GM23338 (cell line): ENCODE measurements at places on chromosomes 2 and 18. TPM values are rescaled to one million over a fixed set of nuclear protein-coding genes. Genes with fewer than 3 reads are reported as not detected.
A peak's percentile ranks its signal among the peaks of the same experiment; 100 is the strongest.

- H3K27ac ChIP-seq = no peak overlapping the region
- no peaks in the 10 kb centered on the region for H3K36me3 ChIP-seq
- H3K27me3 ChIP-seq = no peaks in the 10 kb centered on the region
- H3K4me1 ChIP-seq = no peaks in the 10 kb centered on the region
Measured at GRCh38 chr2:148475626-148476025, 168.9 kb upstream of the EPC2 start.

DNA sequence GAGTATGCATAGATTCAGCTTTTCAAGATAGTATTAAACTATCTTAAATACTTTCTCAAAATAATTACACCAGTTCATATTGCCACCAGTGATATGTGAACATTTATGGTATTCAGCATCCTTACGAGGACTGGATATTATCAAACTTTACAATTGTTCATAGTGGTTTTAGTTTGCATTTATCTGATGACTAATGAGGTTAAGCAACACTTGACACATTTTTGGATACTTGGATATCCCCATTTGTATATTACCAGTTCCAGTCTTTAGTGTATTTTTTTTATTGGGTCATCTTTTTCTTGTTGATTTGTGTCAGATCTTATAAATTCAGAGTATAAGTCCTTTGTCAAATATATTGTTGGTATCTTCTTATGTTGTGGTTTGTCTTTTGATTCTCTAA, 128.4 kb downstream of the ASXL3 start:
- no peaks in the 10 kb centered on the region for H3K36me3 ChIP-seq
- DNase-seq = no peak
- H3K27ac ChIP-seq = no peak overlapping the region

GRCh38 chr2:22907330-22907729, 477.6 kb upstream of the KLHL29 start:
- DNase-seq = no peak
- H3K4me1 ChIP-seq = peaks cover 2% of the 10 kb centered on the region; the same call in 1 of the 2 replicates
- H3K36me3 ChIP-seq = no peaks in the 10 kb centered on the region

DNA sequence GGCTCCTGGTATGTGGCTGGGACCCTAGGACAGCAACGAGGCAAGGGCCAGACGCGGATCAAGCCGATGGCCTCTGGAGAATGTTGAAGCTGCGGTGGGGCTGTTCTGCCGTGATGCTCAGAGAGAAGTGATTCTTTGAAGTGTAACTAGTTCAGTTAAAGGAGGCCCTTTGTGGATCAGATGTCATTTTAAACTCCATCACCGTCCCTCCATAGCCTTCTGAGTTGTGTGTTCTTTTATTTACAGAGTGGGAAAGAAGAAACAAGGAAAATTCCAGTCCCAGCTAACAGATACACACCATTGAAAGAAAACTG, 403 bp downstream of the PNO1 start:
- H3K4me3 ChIP-seq = peak overlapping the region; percentile 76
- peaks cover 29% of the 10 kb centered on the region for H3K36me3 ChIP-seq
- no peak for DNase-seq
- H3K27me3 ChIP-seq = no peaks in the 10 kb centered on the region
- peaks cover 5% of the 10 kb centered on the region; the same call in 1 of the 2 replicates for H3K4me1 ChIP-seq

GRCh38 chr2:31080361-31080760, 57.9 kb downstream of the GALNT14 start:
- H3K27me3 ChIP-seq = no peaks in the 10 kb centered on the region
- peaks cover 6% of the 10 kb centered on the region for H3K4me1 ChIP-seq
- no peaks in the 10 kb centered on the region for H3K36me3 ChIP-seq

- H3K27me3 ChIP-seq = no peaks in the 10 kb centered on the region
- no peak for DNase-seq
- no peaks in the 10 kb centered on the region for H3K36me3 ChIP-seq
- H3K4me3 ChIP-seq = no peak overlapping the region
- H3K27ac ChIP-seq = no peak overlapping the region
Measured at GRCh38 chr2:187936228-187936627, 355.4 kb upstream of the GULP1 start.

DNA sequence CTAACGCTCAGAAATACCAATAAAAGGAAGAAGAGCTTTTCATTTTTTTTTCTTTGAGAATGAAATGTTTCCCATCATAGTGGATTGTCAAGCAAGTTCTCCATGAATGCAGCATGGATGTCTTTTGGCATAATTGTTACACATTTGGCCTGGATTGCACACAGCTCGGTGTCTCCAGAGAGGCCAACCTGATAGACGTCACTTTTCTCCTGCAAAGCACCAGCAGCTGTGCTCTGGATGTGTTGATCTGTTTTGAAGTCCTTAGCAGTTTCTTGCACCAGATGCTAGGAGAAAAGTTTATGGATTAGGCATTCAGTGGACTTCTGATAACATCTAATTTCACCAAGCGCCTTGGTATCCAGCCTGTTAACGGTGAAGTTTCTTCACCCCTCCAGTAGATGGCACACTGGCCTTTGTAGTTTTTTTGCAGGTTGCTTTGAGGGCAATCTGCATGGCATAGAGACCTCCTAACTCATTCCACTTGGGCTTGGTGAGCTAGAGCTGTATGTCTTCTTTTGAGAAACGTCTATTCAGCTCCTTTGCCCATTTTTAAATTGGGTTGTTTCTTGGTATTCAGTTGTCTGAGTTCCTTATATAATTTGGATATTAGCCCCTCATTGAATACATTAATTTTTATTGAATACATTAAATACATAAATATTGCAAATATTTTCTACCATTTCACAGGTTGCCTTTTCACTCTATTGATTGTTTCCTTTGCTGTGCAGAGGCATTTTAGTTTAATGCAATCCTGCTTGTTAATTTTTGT, 59.7 kb downstream of the PTH2R start:
- peak; percentile 90 for DNase-seq
- no peaks in the 10 kb centered on the region for H3K36me3 ChIP-seq
- H3K27me3 ChIP-seq = peaks cover 31% of the 10 kb centered on the region

- H3K27ac ChIP-seq = no peak overlapping the region
- no peak for DNase-seq
- H3K4me3 ChIP-seq = no peak overlapping the region
- H3K27me3 ChIP-seq = no peaks in the 10 kb centered on the region
- no peaks in the 10 kb centered on the region for H3K4me1 ChIP-seq
- H3K36me3 ChIP-seq = no peaks in the 10 kb centered on the region
Measured at GRCh38 chr2:237932731-237933131, 34.1 kb upstream of the UBE2F start.

GRCh38 chr2:55986700-55987440, 63.3 kb upstream of the EFEMP1 start:
- no peak overlapping the region for H3K27ac ChIP-seq
- H3K36me3 ChIP-seq = no peaks in the 10 kb centered on the region
- H3K27me3 ChIP-seq = no peaks in the 10 kb centered on the region

DNA sequence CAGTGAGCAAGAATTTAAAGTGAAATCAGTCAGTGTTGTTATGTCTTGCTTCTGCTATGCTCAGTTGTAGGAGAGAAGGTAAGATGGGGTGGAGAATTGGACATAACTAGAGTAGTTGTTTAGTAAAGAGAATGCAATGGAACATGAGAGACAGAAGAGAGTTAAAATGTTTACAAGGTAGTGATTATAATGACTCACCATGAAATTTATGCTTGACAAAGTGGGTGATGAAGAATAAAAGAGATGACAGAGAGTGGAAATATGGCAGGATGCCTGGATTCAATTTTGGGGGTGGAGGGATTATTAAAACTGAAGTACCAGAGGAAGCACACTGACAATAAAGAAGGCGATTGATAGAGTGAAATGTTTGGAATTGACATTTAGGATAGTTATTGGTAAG, 10.6 kb downstream of the SCG2 start:
- no peak for DNase-seq
- no peak overlapping the region for H3K4me3 ChIP-seq
- H3K4me1 ChIP-seq = peaks cover 12% of the 10 kb centered on the region
- no peaks in the 10 kb centered on the region for H3K27me3 ChIP-seq

DNA sequence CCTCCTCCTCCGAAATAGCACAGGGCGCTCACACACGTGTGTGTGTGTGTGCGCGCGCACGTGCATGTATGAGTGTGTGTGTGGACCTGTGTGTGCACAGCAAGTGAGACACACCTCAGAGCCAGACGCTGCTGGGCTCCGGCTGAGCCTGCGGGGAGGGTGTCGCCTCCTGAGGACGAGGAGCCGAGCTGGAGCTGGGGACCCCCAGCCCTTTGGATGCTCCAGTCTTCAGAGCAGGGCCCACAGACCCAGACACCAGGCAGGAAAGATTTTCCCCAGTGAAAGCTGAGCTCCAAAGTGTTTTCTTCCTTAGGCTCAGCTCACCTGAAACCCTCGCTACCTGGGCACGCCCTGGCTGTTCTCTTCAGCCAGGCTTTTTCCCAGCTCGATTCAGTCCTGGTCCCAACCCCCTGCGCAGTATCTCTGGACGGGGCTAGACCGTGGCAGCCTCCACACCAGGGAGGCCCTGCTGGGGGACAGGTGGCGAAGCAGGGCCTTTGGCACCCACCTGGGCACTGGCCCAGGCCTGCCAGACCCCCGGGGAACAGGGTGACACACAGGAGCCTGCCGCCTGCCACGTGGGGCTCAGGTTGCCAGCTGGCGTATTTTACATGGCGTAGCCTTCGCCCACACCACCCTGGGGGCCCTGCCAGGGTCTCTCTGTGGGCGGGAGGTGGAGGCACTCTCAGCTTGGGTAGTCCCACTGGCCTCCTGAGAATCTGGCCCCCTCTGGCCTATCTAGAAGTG, 36.2 kb downstream of the PDIA6 start:
- H3K27me3 ChIP-seq = no peaks in the 10 kb centered on the region
- DNase-seq = no peak
- H3K4me3 ChIP-seq = no peak overlapping the region
- peaks cover 5% of the 10 kb centered on the region; the same call in 1 of the 2 replicates for H3K36me3 ChIP-seq

- H3K36me3 ChIP-seq = peaks cover 10% of the 10 kb centered on the region; the same call in 1 of the 2 replicates
- no peak overlapping the region for H3K27ac ChIP-seq
- H3K4me1 ChIP-seq = peaks cover 18% of the 10 kb centered on the region
Measured at GRCh38 chr18:48580782-48581181, 42.0 kb downstream of the CTIF start.

- peak; percentile 10 for DNase-seq
- no peak overlapping the region for H3K4me3 ChIP-seq
- H3K27me3 ChIP-seq = no peaks in the 10 kb centered on the region
- 0 out of 2 replicates have a peak, but pooled peaks cover 5% of the 10 kb centered on the region for H3K4me1 ChIP-seq
- H3K27ac ChIP-seq = no peak overlapping the region
- no peaks in the 10 kb centered on the region for H3K36me3 ChIP-seq
Measured at GRCh38 chr2:33210626-33211025, 263.9 kb downstream of the LTBP1 start.

DNA sequence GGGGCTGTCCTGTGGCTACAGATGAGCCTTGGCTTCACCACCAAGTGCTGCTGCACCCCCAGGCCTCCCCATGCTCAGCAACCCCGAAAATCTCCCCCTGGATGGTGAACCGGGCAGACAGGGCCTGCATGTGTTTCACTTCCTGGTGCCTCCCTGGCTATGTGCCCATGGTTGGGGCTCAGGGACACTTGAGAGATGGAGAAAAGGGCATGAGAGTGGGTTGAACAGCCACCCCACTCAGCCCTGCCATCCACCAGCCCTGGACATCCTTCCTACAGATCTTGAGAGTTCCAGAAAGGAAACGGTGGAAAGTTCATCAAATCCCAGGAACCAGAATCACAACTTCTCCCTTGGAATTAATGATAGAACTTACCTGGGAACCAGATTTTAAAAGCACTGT, 74.7 kb upstream of the TEX51 start:
- H3K36me3 ChIP-seq = no peaks in the 10 kb centered on the region
- H3K4me3 ChIP-seq = no peak overlapping the region
- no peaks in the 10 kb centered on the region for H3K27me3 ChIP-seq
- no peak for DNase-seq
- H3K27ac ChIP-seq = no peak overlapping the region
- peaks cover 7% of the 10 kb centered on the region; the same call in 1 of the 2 replicates for H3K4me1 ChIP-seq

DNA sequence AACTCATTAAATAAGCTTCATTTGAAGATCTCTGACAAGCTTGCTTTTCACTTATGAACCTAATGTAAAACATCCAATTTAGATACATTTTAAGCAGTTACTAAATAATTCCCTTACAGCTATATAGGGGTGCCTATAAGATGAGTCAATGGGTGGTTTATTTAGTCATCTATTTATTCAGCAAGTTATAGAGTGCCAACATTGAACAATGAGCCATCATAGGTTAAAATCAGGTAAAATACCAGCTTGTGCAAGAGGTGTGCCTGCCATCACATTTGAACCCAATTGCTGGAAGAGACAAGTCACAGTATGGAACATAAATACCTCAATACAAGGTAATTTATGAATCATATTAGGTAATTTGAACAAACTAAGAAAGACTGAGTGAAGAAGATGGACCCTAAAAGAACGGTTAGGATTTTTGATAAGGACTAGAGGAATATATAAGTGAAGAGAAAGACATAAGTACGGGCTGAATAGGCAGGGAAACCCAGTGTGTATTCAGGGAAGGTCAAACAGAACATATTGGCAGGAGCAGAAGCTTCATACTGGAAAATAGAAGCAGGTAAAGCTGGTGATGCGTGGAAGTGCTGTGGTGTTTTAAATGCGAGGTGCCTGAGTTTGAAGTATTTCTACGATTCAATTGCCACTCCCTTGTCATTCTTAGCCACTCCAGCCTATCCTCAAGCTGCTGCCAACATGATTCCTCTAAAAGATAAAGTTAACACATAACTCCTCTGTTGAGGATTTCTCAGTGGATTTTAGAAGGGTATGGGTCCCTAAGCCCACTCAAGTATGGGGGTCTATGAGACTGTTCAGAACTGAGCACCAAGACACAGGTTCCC, 18.9 kb upstream of the STAT4 start:
- H3K27ac ChIP-seq = no peak overlapping the region
- H3K36me3 ChIP-seq = no peaks in the 10 kb centered on the region
- DNase-seq = no peak

DNA sequence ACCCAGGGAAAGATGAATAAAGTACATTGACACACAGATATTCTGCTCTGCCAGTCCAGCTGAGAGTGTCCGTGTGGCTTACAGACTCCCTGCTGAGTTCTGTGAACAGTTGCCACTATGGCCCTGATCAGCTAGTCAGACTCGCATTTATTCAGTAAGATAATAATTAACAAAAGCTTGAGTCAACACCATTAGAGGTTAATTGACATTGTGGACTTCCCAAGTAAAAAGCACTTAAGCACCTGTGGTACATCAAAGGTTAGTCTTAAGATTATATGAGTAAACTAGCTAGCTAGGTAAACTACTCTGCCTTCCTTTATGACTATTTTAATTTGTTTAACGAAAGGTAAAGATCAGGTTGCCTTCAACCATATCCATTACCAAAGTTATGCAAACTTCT, 33.7 kb downstream of the ANKRD30B start:
- no peak overlapping the region for H3K27ac ChIP-seq
- H3K36me3 ChIP-seq = no peaks in the 10 kb centered on the region; the same call in 1 of the 2 replicates
- H3K27me3 ChIP-seq = no peaks in the 10 kb centered on the region
- DNase-seq = no peak
- H3K4me1 ChIP-seq = no peaks in the 10 kb centered on the region
- H3K4me3 ChIP-seq = no peak overlapping the region

The ATF2 gene
- 56.2 and 63.1 TPM in 2 replicates for total RNA-seq

The IL36A gene
- total RNA-seq = not detected in 2 replicates

The MYO3B gene
- 0.19 and 0.42 TPM in 2 replicates for total RNA-seq

The LOXHD1 gene
- total RNA-seq = 0.16 and 0.17 TPM in 2 replicates

The COL4A3 gene
- 1.2 and 3.5 TPM in 2 replicates for total RNA-seq

The RFTN2 gene
- 0.42 and 1.0 TPM in 2 replicates for total RNA-seq

The CYP27A1 gene
- 4.2 and 6.9 TPM in 2 replicates for total RNA-seq

The DSC2 gene
- total RNA-seq = 20.4 and 23.6 TPM in 2 replicates

The CDH7 gene
- 1.8 and 2.0 TPM in 2 replicates for total RNA-seq

The FAP gene
- total RNA-seq = not detected in 2 replicates
